ENCODE measurements at places on chromosomes 12 and 14. TPM values are rescaled to one million over a fixed set of nuclear protein-coding genes. Genes with fewer than 3 reads are reported as not detected.

DNA sequence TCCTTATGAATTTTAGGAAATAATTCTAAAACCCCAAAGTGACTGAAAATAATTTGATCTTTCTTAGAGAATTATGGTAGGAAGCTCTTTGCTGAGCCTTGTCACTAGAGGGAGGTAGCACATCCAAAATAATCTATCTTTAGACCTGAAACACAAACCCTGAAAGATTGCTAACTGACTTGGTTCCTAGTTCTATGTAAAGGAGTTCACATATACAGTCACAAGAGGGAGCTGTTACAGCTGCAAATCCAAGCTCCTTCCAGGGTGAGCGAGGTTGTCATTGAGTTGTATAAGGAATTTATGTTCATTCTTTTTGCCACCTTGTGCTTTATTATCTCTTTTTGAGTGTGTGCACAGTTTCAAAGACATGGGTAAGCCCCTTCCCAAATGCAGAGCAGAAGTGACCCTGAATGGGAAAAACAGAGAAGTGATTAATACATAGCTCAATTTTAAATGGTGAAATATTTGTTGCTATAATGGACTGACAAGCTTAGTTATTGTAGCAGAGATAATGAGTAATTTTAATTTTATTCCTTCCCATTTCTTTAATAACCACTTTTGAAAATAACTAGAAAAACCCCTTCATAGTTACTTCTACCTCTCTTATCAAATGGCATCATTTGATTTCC lies 387.9 kb downstream of the DAD1 start:
- no peak for DNase-seq

DNA sequence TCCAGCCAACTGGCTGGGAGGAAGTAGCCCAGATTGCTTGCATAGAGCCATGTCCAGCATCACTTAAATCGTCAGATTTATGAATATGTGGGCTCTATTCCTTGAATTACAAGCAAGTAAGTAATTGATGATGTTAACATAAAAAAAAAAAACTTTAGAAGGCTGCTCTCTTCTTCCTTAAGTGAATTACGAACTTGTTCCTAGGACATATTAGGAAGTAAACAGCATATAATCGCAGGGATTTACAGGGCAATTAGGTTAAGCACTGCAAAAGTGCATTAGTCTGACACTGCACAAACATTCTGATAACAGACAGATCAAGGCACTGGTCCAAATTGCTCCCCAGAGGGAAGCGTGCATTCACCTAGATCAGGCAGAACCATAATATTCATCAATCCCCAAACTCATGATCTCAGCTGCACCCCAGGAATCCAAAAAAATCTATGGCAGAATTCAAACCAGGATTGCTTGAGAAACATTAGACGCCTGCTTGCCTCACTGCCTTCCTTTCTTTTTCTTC lies 293.2 kb downstream of the TMEM132D start:
- DNase-seq: no peak

DNA sequence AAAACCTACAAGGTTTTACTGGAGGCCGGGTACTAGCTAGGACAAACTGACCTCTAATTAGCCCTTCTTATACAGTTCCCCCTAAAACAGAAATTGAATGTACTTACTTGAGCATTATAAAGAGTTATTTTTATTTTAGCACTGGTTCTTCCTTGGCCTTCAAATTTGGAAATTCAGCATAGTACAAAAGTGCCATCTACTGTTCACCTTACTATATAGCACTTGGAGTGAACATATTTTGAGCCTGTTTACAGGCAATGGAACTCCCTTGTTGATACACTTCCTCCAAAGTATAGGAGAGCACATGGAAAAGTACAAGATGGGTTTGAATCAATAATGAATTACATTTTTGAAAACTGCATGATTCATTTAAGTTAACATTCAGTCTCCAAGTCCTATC lies 3.9 kb upstream of the POC1B start:
- DNase-seq: no peak

DNA sequence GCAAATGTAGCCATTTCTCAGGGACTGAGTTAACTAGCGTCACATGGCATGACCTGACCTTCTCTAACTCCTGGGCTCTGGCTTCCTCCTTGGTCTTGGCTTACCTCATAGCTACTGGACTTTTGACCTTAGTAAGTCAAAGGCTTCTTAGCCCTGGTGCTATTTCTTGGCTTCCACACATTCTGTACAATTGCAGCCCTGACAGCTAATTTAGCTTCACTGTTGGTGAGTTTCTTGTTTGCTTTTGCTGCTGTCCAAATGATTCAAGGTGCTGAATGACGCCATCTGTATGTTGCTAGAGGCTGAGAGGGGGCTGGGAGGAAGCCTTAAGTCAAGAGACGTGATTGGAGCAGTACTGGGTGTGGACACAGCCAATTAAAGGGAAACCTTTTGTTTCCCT lies 202.7 kb downstream of the PRKD1 start:
- DNase-seq: no peak

GRCh38 chr14:50402965-50403364 lies 6.3 kb upstream of the CDKL1 start:
- DNase-seq: no peak

DNA sequence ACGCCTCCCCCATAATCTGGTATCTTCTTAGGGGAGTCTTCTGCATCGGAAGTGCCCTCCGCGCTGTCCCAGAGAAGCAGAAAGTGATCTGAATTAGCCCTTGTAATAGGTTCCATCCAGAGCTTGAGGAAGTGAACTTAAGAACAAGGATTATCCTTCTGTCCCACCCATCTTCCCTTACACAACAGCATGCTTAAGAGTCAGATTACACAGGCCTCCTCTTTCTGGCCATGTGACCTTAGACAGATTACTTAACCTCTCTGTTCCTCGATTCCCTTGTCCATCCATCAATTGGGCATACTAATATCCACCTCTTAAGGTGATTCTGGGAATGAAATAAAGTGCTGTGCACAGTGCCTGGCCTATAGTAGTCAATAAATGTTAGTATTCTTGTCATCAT lies 11.4 kb downstream of the CABP1 start:
- no peak for DNase-seq

DNA sequence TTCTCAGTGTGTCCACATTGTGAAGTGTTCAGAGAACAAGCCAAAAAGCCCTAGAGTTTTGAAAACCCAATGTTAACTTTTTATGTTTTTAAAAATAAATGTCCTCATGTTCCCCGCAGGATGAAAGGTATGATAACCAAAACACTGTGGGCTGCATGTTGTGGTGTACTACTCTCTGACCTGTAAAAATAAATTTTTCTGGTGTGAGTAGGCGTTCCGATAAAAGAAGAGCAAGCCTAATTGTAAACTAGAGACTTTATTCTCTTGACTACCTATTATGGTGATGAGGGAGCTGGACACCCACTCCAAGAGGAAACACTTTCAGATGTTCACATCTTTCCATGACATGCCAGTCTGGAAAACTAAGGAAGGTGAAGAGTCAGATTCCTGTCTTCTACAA lies 18.2 kb downstream of the PTGER2 start:
- DNase-seq: no peak

DNA sequence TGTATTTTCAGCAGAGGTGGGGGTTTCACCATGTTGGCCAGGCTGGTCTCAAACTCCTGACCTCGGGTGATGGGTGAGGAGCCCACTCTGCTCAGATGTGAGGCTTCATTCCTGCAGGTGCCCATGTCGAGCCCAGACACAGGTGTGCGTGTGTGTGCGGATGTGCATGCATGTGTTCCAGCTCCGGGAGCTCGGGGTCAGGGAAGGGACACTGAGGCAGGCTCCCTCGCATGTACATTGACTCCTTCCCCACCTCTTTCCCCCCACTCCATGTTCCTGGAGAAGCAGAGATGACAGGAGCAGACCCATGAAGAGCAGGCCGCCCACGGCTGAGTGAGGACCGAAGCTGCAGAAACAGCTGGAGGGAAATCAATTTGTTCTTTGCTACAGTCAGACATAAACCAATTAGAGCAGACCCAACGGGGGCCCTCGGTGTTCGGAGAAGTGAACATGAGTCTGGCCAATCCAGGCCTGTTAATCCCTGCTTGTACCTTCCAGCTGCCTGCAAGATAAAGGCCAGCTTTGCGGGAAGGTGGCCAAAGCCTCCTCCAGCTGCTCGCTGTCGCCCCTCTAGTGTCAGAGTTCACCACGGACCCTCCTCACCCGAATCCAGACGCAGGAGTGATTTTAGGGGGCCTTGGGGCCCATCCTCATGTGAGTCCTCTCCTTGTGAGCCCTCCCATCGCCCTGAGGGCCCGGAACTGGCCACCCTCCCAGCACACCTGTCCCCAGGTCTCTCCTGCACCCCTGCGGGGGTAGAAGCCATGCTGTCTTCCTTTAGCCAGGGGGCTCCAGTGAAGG lies 321.0 kb upstream of the RTL1 start:
- no peak for DNase-seq

DNA sequence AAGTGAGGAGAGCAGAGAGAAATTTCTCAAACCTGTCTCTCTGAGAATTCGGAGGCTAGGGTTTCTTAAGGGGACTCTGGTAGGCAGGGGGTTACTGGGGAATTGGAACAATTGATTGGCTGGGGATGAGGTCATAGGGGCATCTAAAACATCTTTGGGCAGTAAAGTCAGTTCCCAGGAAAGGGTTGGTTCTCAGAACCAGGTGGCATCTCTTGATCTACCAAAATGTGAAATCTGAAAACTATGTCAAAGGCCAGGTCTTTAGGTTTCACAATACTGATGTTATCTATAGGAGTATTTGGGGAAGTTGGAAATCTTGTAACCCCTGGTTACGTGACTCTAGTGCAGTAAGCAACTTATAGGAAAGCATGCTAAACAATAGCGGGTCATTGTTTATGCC lies 6.9 kb downstream of the C12orf75 start:
- no peak for DNase-seq

GRCh38 chr12:10559244-10559643 lies 53.6 kb downstream of the EIF2S3B start:
- DNase-seq: no peak

DTX1 gene
- total RNA-seq: 0.29 TPM

MGAT4C gene
- total RNA-seq: not detected

ARHGEF25 gene
- total RNA-seq: 1.5 TPM

RBP5 gene
- total RNA-seq: not detected

IAPP gene
- total RNA-seq: not detected

KRT81 gene
- not detected for total RNA-seq

TSPAN19 gene
- not detected for total RNA-seq

ZNF410 gene
- 71.8 TPM for total RNA-seq

ZBTB42 gene
- total RNA-seq: 5.9 TPM

DIO2 gene
- total RNA-seq: not detected

CLEC6A gene
- not detected for total RNA-seq

SYCP3 gene
- total RNA-seq: 0.44 TPM

Measured in activated T-helper 1 cell treated with anti-CD3 and anti-CD28 coated beads, Interleukin-12 subunit alpha, Interleukin-12 subunit beta, Interleukin-2, Interleukin-4 antibody, amounts not matched to agents 30 ng/mL and 10 ng/mL and 1 ng/mL, durations not matched to agents 14 hours and 24 hours and 36 hours (primary cell).